Stimulated activated CD4-positive, alpha-beta T cell treated with anti-CD3 and anti-CD28 coated beads, Interleukin-4, amount 100 ng/mL, for 48 hours (primary cell): ENCODE measurements at places on chromosomes 5 and 9.

GRCh38 chr5:164818445-164818844 lies 1313.0 kb downstream of the MAT2B start:
- no peak for DNase-seq

DNA sequence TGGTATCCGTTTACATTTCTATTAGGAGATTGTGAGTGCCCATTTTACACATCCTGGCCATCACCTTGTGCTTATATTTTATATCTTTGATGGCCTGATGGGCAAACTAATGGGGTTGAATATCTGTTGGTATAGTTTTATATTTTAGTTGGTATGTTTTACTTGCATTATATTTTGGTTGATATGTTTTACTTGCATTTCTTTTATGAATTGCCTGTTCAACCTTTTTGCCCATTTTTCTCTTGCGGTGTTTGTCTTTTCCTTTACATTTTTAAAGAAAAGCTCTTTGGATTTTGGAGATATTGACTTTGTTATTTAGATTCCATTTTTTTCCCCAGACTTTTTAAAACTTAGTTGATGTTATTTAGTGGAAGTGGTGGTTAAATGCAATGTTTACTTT lies 14.6 kb downstream of the ZNF618 start:
- DNase-seq, result no peak

- DNase-seq, result no peak
These were observed 5.2 kb downstream of the DUSP1 start for GRCh38 chr5:172765766-172766286.

DNA sequence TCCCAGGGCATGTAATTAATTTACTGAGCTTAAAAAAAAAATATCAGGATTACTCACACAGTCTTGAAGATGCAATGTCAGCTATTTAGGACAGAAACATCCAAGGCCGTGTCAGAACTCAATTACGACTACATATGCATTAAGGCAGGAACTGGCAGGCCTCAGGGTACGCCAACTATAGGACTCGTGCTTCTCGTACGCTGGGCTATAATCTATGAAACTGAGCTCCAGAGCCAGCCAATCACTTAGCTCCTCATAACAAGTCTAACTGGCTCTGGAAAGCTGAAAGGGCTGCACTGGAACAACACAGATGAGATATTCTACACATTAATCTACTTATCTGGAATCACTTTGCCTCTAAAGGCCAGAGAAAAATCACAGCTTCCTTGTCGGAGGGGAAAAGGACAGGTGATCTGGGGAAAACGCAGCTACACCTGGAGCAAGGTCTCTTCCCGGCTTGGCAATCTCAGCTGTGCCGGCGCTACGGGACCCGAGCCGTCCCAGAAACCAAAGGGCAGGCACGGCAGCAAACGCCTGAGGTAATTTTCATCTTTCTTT lies 212.0 kb downstream of the DEPDC1B start:
- DNase-seq, result no peak

DNA sequence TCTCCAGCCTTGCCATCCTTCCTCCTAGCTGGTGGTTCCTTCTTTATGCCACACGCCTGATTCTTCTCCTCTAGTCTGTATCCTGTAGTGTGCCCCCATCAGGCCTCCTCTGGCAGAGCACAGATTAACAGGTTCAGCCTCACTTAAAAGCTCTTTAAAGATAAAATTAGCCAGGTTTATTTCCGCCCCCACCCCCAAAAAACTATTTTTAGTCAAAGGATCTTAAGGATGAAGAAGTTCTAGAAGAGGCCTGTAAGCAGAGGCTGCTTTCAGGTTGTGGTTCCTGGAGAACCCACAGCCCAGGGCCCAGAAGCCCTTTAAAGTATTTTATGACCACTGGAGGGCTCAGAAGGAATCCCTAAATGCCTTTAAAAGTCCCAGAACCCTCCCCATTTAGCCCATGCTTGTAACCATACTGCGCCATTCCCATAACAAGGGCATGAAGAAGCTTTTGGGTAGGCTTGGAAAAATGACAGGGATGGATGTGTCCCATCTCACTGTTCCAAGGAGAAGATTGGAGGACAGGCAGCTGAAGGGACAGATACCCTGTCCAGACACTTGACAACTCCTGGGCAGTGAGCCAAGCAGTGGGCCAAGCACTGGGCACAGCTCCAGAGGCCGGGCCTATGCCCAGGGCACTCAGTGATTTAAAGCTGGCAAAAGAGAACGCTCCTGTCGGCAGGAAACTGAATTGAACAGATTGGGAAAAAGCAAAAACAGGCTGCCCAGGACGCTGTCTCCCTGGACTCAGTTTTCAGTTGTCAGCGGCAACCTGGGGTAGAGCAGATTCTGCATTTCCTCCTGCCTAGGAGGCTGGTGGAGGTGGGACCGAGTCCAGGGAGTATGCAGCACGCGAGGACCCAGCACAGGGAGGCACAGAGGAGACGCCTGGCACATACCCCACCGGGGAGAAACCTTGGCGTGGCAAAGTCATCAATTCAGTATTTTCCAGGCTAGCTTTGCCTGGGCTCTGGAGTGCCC lies 106.3 kb upstream of the SSBP2 start:
- DNase-seq, result no peak

DNA sequence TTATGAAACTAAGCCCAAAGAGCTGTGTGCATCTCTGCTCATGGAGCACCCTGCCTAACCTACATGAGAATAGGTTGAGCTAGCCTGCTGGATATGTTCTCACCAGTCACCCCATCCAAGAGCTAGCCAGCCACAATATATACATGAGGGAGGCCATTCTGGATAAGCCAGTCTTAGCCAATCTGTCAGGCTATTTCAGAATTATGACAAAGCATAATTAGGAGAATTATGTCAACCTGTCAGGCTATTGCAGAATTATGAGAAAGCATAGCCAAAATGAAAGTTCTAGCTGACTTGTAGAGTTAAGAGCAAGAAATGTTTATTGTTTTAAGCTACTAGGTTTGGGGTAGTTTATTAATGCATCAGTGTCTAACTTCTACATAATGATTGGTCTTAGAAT lies 189.8 kb downstream of the WDR70 start:
- DNase-seq, result no peak

DNA sequence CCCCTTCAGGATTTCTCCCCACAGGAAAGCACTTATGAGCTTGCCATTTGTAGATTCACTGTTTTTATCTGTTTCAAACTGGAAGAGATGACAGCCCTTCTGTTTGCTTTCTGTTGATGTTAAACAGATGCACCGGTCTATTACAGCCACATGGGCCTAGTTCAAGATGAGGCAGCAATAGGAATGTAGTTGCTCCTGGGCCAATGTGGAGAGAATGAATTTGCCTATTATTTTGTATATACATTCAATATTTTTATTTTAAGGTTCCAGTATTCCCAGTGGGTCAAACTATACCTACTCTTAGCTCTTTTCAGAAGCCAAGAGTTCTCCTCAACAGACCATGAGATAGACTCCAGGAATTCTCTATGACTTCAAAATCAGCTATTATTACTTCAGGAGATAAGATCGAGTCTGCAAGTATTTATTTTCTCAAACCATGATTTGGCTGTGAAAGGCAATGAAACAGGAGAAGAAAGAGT lies 461.6 kb downstream of the RASEF start:
- no peak for DNase-seq

GRCh38 chr5:142281966-142282365 lies 42.9 kb downstream of the SPRY4 start:
- DNase-seq, result no peak

DNA sequence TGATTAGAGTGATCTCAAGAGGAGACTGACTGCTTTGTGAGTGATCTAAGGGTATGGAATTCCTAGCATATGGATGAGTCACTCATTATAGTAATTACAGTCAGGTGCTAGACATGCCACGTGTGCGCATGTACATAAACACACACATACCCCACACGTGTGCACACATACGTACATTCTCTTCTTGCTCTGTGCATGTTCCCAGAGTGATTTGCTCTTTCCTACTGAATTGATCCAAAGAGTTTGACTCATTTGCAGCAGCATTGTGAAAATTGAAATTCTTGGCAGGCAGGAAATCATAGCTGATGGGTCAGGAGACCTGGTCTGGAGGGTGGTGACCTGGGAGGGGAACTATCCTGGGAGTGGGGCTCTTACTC lies 63.8 kb downstream of the ANGPTL2 start:
- DNase-seq, result no peak

DNA sequence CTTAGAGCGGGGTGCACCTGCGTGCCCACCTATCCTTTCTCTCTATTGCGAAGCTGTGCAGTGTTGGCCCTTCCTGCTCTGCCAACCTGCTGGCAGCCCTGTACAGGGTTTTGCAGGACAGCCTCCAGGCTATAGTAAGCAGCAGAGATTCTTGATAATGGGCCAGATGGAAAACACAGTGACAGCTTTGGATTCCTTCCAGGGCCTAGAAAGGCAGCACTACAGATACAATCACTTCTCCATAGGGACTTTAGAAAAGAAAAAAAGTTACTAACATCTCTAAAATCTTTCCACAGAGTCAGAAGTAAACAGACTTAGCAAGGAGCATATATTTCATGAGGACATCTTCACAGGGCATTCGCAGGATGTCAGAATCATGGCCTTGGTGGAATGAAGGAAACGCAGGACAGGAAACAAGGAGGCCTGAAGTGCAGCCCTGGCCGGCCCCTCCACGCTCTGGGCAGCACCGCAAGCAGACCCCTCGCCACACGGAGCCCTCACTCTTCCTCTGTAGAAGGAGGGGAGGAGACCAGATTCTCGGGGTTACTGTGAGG lies 172.1 kb upstream of the GAS1 start:
- DNase-seq, result no peak

GRCh38 chr9:124290743-124291554 lies 33.2 kb downstream of the NEK6 start:
- no peak for DNase-seq

GRCh38 chr9:129714511-129715061 lies 38.3 kb downstream of the PTGES start:
- no peak for DNase-seq

DNA sequence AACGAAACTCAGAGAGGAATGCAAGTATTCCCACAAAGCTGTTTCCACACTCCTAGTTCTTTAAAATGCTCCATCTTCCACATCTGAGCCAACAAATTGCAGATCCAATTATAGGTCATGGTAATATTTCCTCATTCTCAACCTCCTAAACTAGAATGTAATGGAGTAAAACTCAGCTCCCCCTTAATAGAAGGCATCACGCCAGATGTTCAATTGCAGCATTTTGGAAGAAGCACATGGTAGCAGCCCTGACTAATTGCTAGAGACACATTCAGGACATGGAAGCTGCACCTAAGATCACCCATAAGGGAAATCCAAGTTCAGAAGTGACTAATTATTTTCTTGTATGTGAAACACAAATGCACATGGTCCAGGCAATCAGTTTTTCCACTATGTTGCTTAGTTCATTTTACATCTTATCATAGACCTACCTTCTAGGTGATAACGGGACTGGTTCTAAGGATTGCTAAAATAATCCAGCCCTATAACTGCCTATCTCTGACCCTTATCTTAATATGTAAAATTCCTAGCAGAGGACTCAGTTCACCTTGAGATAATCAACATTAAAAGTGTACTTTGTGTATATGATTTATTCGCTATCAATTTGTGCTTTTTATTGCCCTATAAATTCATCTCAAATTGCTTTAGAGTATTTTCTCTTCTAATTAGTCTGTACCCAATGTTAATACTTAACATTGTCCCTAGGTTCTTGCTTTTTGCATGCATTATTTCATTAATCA lies 75.1 kb downstream of the GABRB2 start:
- no peak for DNase-seq

- DNase-seq, result no peak
These were observed 144.9 kb downstream of the FGF1 start for GRCh38 chr5:142540922-142541422.

DNA sequence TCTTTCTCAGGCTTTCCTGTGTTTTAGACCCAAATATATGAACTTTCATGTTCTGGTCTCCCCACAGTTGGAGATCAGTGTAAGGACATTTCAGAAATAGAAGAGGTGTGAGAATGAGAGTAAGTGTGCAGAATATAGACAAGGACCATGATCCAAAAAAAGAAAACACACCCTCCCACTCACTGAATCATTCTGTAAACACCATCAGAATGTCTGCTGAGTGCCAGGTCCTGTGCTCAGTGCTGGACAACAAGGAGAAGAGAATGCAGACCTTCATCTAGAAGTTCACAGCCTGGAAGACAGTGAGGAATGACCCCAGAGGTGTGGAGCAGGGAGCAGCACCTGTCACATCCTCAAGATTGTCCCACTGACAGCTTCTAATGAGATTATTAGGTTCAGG lies 19.1 kb upstream of the SH3RF2 start:
- no peak for DNase-seq

- DNase-seq, result no peak
These were observed 862.4 kb upstream of the CDH9 start for GRCh38 chr5:27900761-27901160.

GRCh38 chr5:59380350-59380951 lies 513.1 kb downstream of the PDE4D start:
- no peak for DNase-seq

- DNase-seq, result no peak
These were observed 1.6 kb upstream of the ZNF608 start for GRCh38 chr5:124747791-124748686.

DNA sequence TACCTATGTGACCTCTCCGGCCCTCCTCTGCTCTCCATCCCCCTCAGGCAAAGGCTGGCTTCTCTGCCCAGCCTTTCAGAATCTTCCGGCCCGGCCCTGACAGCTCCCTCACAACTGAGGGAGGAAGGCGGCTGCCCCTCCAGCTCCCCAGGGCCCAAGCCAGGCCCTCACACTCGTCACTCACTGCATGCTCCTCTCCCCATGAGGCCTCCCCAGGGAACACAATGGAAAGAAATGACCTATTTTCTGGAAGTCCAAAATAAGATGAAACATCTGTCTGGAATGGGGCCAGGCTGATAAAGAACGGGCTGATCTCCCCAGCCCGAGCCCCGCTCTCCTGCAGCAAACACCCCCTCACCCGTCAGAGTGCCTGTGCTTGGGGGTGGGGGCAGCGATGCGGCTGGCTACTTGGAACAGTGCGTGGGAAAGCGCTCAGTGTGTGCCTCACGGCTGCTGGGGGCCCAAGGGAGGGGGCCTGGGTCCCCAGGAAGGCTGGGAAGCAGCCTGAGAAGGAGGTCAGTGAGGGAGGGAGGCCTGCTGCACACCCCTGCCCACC lies 11.3 kb downstream of the PDGFRB start:
- no peak for DNase-seq

- no peak for DNase-seq
These were observed 188.5 kb downstream of the PAPPA start for GRCh38 chr9:116342061-116342460.
